Stimulated activated CD8-positive, alpha-beta memory T cell treated with anti-CD3 and anti-CD28 coated beads, Interleukin-7, amount 100 ng/mL, for 48 hours (primary cell): ENCODE measurements at places on chromosomes 6 and 20.

GRCh38 chr6:167350731-167351655 lies 26.1 kb downstream of the TTLL2 start:
- DNase-seq, result peak; percentile 66

DNA sequence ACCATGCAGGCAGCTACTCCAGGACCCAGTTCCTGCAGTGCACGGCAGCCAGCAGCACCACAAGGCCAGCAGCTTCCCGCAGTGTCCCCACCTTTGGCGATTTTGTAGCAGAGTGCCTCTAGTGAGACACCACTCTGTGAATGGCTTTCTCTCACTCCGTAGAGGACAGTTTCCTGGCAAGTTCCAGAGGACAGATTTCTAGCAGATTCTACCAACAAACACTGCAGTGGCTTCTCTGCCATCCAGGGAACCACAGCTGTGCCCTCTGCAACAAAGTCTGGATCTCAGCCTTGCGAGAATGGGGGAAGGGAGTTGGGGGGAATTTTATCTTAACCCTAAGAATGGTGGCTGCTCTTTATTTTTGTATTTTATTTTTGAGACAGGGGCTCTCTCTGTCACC lies 28.7 kb downstream of the SNHG17 start:
- DNase-seq, result no peak

GRCh38 chr20:43849496-43850186 lies 65.0 kb upstream of the TOX2 start:
- DNase-seq, result no peak

DNA sequence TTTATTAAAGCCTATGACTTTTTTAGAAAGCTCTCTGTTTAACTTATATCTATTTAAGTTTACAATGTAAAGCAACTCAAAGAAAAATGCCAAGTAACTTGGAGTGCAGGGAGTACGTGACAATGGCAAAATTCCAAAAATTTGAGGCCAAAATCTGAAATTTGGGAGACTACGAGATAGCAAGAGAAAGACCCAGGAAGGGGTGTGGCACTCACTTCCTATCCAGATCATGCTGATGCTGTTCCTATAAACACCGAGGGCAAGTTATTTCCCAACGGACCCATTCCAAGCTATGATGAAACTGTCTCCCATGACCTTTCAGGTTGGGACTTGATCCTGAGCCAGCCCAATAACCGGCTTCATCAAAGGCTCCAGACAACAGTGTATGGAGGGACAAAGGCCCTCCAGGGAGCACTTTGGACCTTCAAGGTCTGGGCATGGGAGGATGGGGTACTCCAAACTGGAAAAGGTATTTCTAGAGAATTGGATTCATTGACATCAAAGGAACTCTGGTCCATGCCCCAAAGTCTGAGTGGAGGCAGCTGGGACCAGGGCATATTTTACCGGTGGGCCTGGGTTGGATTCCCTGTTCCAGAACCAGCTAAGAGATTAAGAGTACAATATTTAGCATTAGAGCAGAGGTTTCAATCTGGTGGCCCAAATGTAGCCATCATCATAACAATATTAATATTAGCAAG lies 15.7 kb upstream of the SLC13A3 start:
- no peak for DNase-seq

GRCh38 chr6:170292407-170293158 lies 1.7 kb upstream of the DLL1 start:
- DNase-seq, result no peak

- DNase-seq, result no peak
Observed at GRCh38 chr6:142316791-142317368, 15.1 kb downstream of the ADGRG6 start.

GRCh38 chr6:46240866-46241565 lies 70.2 kb upstream of the ENPP5 start:
- no peak for DNase-seq

DNA sequence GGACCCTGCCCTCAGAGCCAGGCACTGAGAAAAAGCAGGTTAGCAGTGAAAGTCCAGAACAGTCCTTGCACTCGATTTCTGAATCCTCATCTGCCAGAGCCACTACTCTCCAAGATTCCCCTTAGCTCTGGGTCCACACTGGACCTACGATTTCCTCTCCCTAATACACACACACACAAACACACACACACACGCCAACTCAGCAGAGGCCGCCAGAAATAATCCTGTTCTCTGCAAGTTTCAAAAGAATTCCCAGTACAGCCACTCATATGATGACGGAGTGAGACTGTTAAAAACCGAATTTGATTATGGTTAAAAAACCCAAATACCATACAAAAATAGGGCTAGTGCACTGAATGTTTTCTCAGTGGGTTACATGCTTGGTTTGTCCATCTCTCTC lies 90.8 kb downstream of the GMPR start:
- no peak for DNase-seq
